ENCODE measurements at places on chromosomes 12 and 14.

DNA sequence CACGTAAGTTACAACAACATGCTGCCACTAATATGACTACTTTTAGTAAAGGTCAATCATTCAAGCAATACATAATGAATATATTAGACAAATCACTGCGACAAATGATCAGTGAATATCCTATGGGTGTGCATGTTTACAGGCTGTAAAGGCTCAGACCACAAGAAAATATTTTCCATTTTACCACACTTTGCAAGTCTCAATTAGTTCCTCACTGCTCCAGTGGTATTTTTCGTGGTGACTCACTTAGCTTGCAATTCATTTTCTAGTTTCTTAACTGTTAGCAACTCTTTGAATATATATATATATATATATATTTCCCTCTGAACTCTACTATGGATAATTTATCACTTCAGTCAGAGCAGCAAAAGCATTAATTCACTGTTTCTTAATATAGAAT is 96.9 kb downstream of the EML5 start:
- DNase-seq, result no peak

- DNase-seq, result no peak
Measured at GRCh38 chr14:95759941-95760340, 46.0 kb upstream of the TCL1A start.

DNA sequence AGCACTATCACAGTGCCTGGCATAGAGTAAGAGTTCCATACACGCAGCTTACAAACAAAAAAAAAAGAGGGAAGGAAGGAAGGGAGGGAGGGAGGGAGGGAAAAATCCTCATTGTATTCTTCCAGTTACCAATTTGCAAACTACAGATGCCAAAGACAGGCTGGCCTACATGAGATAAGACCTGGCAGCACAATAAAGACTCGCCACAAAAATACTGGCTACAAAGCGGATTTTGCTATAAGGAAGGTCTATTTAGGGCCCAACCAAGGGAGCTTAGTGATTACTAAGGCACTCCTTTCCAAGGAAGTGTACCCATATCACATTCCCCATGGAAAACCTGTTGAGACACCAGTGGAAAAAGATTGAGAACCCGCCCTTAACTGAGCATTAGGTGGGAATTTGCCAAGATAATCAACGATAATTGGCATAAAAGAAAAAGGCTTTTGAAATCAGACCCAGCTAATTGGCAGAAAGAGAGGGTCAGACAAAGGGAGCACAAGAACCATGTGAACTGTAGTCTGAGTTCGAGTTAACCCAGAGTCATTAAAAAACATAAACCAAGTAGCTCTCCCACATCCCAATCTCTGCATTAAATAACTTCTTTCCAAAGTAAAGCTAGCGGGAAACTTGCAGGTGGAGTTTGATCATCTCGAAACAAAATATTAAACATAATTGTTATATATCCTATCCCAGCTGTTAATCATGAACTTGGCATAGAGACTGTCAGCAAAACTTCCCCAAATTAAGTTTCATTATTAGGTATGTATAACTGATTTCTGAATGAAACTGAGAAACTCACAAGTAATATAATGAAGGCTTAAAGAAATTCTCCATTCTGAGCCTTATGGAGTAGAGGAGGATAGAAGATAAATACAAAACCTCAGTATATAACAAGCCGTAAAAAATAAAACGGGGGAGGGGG is 50.1 kb downstream of the PHLDA1 start:
- no peak for DNase-seq

GRCh38 chr12:6205761-6206160 is 5.6 kb downstream of the CD9 start:
- DNase-seq, result no peak

DNA sequence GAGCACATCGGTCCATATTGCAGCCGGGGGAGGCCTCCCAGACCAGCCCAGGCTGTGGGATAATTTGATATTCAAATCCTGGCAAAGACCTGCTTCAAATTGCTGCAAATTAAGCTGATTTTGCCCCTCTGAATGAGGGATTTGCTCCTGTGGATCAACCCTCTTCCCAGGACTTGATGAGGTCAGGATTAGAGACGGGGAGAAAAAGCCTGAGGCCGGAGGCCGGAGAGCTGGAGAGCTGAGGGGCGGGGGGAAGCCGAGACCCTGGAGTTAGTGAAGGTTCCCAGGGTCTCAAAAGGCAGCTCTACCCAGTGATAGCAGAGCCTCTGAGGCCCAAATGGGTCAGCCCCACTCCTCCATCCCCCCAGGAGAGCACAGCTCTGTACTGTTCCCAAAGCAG is 17.5 kb upstream of the VSX2 start:
- no peak for DNase-seq

DNA sequence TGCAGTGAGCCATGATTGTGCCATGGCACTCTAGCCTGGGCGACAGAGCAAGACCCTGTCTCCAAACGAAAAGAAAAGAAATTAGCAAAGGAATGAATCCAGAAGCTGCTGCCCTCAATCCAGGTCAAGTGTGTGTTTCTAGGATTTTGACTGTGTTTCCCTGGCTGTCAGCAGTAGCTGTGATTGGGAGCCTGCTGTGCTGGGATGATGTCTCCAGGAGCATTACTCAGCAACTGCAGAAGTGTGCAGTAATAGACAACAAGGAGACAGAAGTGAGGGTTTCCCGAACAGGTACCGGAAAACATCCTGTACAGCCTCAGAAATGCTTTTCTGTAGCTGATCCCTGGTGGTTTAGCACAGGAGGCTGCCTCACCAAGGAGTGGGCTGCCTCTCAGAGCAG is 492.5 kb downstream of the FUT8 start:
- DNase-seq, result no peak

DNA sequence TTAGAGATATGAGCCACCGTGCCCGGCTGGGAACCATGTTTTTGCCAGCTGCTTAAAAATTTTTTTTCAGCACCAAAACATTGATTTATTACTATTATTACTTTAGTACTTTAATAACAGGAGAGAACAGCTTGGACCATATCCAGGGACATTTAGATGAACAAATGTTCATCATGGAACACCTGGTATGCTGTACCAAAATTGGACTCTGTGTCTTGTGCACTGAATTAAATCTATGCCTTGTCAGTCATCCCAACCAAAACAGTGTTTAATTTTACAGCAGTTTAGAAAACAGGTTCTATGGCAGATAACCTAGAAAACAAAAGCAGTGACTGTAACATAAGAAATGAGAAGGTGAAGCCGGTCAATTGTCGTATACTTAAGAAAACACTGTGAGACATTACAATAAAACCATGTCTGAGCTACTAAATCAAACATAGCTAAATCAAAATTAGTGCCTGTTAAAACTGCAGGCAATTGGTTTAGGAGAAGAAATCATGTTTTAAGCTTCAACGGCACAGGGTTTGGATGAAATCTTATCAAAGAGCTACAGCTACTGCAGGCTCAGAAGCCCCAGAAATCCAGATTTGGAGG is 58.2 kb upstream of the PYGL start:
- peak; percentile 30 for DNase-seq

- no peak for DNase-seq
Measured at GRCh38 chr12:5071496-5071895, 27.8 kb downstream of the KCNA5 start.

- no peak for DNase-seq
Measured at GRCh38 chr12:31832740-31833729, 104.2 kb upstream of the AMN1 start.

GRCh38 chr12:101475751-101476305 is 692 bp downstream of the SPIC start:
- DNase-seq, result peak; percentile 61

All from NCI-H2081 (cell line).